ENCODE measurements at places on chromosomes 1 and 21.

DNA sequence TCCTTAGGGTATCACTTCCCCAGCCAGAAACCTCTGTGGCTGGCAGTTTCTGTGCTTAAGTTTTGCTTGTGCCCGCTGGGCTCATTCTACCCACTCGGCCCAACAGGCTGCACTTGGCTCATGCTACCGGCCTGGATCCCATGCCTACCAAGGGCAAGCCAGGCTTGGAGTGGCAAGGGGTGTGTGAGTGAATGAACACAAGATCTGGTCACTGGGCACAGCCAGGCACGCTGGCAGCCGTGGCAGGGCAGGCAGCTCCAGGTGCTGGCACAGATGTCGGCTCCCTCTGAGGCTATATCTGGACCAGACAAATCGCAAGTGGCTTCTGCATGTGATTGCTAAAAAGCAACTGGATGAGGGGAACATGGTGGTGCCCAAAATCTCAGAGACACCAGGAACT is 740.5 kb upstream of the B3GALT2 start:
- no peak for DNase-seq

DNA sequence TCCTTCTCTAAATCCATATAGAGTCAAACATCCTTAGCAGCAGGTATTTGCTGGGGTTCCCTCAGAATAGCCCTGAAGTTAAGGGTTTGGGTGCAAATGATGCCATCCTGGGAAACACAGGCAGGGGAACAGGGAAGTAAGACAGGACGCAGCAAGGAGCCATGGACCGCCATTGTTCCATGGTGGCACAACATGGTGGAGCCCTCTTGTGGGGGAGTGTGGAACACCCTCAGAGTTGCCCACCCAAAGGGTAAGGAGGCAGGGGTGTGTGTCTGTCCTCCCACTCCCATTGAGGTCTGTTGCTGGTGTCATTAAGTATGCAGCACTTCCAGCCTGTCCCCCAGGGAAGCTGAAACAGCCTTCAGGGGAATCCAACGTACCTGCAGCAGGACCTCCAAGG is 20.4 kb upstream of the RCAN1 start:
- no peak for DNase-seq

DNA sequence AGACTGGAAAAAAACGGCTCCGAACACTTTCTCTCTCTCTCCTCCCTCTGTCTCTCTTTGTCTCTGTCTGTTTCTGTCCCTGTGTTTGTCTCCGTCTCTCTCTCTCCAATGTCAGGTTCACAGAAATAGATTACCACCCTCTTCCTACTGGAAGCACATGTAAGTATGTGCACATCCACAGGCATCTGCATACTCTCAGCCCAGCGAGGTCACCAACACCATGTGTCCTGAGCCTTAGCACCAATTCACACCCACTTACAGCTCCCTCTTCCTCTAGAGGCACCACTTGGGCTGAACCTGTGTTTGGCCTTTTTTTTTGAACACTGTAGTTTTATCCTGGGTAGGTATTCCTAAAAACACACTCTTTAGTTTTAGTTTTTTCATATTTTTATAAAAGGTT is 130.5 kb downstream of the ETS2 start:
- no peak for DNase-seq

- DNase-seq = no peak
These were observed at the start of gene RIPPLY3 for GRCh38 chr21:37006486-37007291. TSS of gene RIPPLY3 (plus strand) at chr21:37006702. CDS start at chr21:37006773, 71 bp downstream.

- peak; percentile 29 for DNase-seq
These were observed 44.9 kb downstream of the ACOT7 start for GRCh38 chr1:6348511-6349191.

- DNase-seq = no peak
These were observed 34.7 kb downstream of the USH2A start for GRCh38 chr1:216388558-216388957.

DNA sequence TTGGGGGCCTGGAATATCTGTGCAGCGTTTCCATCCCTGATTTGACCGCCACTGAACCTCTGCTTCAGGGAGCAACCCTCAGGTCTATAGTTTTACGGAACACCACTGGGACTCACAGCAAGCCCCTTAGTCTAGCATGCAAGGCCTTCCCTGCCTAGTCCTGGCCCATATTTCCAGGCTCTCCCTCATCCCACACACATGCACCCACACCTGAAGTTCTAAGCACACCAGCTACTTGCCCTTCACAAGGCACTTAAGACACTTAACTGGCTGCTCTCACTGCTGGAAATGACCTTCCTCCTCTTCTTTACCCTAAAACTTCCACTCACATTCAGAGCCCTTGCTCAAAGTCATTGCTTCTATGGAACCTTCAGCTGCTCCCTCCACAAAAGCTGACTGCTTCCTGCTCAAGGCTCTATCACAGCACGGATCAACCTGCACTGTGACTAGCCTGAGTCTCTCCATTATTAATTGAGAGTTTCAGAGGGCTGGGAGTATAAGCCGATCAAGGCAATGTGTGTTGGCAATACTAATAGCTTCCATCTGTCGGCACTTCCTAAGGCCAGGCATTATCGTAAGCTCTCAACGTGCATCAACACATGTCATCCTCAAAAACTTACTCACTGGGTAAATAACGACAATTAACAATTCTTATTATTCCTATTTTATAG is 84.3 kb downstream of the RRAGC start:
- DNase-seq = no peak

DNA sequence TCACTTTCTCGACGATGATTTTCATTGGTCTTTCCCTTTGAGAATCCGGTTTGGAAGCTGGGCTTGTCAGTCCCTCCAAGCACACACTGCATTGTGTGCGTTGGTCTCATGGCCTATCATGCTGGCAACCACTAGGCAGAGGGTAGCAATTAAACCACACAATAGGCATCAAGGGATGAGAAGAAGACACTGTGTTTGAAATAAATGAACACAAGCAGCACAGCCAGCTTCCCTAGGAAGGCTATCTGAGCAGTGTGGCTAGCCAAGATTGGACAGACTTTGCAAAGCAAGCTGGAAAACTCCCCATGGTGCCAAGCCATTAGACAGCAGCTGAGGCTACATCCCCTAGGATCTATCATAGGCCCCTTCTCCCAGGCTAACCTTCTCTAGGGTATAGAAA is 288.7 kb downstream of the NUF2 start:
- no peak for DNase-seq

DNA sequence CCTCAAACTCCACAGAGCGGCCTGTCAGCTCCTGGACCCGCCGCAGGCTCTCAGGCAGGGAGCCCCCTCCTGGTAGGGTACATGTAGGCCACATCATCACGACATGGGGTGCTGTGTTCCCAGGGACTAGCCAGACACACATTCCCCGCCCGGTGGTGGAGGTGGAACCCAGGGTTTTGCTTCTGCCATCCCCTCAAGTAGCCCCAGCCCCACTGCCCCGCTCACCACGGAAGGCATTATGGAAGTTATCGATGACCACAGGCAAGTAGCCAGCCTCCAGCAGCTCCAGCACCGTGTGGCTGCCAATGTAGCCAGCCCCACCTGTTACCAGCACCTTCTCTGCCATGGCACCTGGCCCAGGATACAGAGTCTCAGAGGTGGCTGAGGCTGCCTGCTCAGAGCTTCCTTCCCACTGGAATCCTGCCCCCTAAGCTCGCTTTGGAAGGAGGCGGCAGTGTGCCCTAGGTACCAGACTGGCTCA is 1.9 kb downstream of the GALE start:
- DNase-seq = no peak

GRCh38 chr1:46246548-46247435 is 771 bp upstream of the RAD54L start:
- DNase-seq = peak; percentile 42

DNA sequence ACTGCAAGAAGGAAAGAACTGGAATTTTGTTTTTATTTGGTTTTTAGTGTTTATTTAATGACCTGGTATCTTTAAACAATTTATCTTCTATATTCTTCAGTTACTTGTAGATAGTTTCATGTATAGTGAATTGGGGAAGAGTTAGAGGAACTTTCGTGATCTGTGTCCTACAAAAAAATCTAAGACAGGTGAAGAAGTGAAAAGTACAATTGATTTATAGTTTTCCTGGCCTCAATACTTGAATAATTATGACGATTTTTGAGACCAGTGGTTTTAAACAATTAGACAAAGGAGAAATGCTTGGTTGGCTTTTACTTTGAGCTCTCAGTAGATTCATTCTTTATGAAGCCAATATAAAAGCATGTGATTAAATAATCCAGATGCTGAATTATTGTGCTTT is 7.5 kb downstream of the MIER1 start:
- no peak for DNase-seq

GRCh38 chr1:2858676-2859075 is 57.2 kb upstream of the TTC34 start:
- DNase-seq = no peak

GRCh38 chr1:116449578-116449977 is 76.5 kb downstream of the ATP1A1 start:
- no peak for DNase-seq

GRCh38 chr1:14811573-14811972 is 213.1 kb downstream of the KAZN start:
- no peak for DNase-seq

GRCh38 chr1:22518379-22518778 is 44.9 kb upstream of the EPHA8 start:
- DNase-seq = no peak

DNA sequence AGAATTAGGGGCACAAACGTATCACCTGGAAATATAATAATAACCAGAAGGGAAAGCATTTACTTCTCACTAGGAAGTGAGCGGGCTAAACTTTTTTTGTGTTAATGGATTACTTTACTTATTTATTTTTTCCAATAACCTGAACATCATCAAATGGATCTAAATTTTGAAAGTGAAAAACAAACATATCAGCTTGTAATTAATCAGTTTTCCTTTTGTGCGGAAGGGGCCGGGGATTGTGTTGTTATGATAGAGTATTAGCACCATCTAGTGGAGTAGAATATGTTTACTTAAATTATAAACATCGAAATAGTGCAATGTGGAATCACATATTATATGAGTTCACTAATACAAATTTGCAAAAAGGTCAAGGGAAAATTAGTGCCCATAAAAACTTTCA is 9.0 kb downstream of the CFH start:
- no peak for DNase-seq

- no peak for DNase-seq
These were observed at the start of gene ARHGEF11 for GRCh38 chr1:157045250-157046218. TSS of gene ARHGEF11 (minus strand) at chr1:157045742. CDS start at chr1:157044330, 1,412 bp downstream.

GRCh38 chr1:109864930-109865612 is 45.6 kb upstream of the CSF1 start:
- DNase-seq = no peak

DNA sequence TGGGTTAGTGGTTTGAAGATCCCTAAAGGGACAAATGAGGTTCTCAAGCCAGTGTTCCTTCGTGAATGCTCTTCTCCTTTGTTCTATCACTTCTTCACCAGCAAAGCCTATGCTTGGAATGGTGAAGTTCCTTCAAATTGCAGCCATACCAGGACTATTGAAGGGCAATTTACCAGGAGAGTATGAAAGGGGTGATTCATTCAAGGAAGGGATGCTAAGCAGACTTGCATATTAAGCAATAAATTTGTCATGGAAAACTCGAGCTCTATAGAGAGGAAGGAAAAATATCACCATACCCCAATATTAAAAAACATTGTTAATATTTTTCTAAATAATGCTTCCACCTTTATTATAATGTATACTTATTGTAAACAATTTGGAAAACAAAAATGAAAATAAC is 9.3 kb upstream of the TSNAX start:
- DNase-seq = no peak

DNA sequence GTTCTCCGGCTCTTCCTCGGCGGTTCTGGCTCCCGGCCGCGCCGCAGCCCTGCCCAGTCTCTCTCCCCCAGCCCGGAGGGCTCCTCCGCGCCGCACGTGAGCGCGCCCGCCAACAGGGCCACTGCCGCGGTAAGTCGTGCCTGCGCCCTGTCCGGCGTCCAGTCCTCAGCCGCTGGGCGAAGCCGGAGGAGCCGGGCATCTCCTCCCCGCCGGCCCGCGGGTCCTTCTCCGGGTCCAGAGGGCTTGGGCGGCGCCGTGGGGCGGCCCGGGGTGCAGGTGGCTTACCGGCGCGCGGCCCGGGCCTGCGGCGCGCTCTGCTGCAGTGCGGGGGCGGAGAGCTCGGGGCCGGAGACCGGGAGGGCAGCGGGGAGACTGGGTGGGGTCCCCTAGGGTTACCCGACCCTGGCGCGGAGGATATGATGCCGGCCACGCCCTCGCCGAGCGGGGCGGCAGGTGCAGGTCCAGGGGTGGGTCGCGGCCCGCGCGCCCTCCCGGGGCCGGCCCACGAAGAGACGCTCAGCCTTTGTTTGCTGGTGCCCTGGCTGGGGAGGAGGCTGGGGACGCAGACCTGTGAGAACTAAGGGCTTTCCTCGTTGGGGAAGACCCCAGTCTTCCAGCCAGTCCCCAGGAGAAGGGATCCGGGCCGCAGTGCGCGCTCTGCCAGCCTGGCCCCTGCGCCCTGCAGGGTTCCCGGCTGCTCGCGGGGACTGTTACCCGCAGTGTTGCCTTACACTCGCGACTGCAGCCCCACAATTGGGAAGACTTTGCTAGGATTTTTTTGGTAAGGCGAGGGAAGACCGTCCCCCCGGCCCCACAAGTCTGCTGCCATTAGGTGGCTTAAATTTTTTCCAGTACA is at the start of gene DOP1B:
Gene DOP1B, plus strand, starts transcription at position 10 of the 856 bp plus-strand sequence. CDS start 7,910 bp downstream, outside the sequence.
- no peak for DNase-seq

- no peak for DNase-seq
These were observed 149.3 kb downstream of the TGFB2 start for GRCh38 chr1:218494449-218494852.

DNA sequence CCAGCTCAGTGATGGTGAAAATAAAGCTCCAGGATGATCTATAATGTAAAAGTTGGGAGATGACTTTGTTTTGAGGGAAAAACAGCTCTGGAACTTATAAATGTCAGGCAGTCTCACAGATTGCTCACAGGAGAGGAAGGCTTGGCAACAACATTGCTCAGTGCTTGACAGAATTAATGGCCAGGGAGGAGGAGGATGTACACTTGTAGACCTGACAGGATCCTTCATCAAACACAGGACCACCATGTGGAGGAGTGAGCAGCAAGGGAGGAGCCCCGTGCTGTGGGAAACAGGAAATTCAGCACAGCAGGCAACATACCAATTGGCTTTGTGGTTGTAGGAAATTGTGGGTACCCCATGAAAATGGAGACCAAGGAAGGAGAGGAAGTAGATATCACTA is 291.8 kb upstream of the CAMK1G start:
- no peak for DNase-seq
